Fibroblast of skin of scalp (primary cell): ENCODE measurements at places on chromosomes 2 and 18.

DNA sequence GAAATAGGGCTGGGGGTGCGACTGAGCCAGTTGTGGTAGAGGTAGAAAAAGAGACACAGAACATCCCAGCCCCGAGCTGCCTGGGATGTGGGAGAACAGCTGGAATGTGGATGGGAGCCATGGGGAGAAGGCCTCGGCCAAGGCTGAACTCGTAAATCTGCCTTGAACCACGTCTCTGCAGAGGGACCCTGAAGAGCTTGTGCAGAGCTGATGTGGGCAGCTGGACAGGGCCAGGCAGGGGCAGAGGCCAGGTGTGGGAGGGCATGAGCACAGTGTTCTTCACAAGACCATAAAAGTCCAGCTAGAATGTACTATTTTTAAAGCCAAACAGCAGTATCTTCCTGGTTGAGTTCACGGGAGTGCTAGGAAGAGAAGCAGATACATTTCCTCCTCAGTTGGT lies 5.7 kb downstream of the TCF23 start:
- no peak for DNase-seq

DNA sequence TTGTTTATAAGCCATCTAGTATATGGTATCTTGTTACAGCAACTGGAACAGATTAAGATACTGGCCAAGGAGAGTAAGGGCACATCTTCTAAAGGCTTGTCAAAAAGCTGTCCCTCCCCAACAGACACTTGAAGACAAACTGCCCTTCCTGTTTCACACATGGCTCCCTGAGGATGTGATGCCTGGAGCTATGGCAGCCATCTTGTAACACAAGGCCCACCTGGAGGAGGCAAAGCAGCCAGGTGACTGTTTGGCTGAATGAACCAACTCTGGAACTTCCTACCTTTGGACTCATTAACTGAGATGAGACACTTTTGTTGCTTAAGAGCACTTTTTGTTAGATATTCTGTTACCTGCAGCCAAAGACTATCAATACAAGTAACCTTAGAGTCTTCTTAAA lies 54.4 kb downstream of the SNORC start:
- no peak for DNase-seq

DNA sequence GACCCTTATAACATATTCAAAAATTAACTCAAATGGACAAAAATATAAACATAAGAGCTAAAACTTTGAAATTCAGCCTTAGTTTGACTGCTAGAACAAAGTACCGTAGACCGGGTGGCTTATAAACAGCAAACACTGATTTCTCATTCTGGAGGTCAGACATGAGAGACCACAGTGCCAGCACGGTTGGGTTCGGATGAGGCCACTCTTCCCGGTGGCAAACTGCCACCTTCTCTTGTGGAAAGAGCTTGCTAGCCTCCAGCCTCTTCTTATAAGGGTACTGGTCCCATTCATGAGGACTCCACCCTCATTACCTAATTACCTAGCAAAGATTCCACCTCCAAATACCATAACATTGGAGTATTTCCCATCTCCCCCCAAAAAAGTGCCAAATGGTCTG lies 91.3 kb downstream of the FAM210A start:
- DNase-seq: no peak

GRCh38 chr2:80579756-80580155 lies 275.2 kb upstream of the LRRTM1 start:
- DNase-seq: no peak

DNA sequence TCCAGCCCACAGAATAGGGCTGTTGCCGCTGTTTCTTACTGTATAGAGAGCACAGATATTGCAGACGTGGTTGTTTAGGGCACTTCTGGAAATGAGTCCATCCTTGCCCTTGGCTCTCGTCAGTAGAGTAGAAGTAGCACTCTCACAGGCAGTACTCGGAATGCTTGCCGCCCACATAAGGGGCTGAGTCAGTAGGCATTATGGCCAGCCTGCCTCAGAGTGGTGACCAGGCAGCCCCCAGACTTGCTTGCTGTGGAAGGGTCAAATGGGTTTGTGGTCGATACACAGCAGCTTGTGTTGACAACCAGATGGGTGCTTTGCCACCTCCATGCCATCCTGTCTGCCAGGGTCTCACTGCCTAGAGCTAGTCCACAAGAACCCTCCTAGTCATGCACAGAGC lies 38.7 kb downstream of the PLEKHB2 start:
- no peak for DNase-seq

GRCh38 chr2:7513834-7514233 lies 596.6 kb downstream of the RNF144A start:
- DNase-seq: no peak
